Activated gamma-delta T cell treated with Interleukin-2 at 50 U/mL for 16 hours (primary cell): ENCODE measurements at places on chromosomes 1 and 21.

GRCh38 chr1:214271995-214272731 lies 8.8 kb upstream of the SMYD2 start:
- DNase-seq: no peak

- DNase-seq: no peak
Observed at GRCh38 chr1:24711329-24711728, 33.9 kb upstream of the CLIC4 start.

- DNase-seq: no peak
Observed at GRCh38 chr1:170776777-170777176, 112.8 kb downstream of the PRRX1 start.

DNA sequence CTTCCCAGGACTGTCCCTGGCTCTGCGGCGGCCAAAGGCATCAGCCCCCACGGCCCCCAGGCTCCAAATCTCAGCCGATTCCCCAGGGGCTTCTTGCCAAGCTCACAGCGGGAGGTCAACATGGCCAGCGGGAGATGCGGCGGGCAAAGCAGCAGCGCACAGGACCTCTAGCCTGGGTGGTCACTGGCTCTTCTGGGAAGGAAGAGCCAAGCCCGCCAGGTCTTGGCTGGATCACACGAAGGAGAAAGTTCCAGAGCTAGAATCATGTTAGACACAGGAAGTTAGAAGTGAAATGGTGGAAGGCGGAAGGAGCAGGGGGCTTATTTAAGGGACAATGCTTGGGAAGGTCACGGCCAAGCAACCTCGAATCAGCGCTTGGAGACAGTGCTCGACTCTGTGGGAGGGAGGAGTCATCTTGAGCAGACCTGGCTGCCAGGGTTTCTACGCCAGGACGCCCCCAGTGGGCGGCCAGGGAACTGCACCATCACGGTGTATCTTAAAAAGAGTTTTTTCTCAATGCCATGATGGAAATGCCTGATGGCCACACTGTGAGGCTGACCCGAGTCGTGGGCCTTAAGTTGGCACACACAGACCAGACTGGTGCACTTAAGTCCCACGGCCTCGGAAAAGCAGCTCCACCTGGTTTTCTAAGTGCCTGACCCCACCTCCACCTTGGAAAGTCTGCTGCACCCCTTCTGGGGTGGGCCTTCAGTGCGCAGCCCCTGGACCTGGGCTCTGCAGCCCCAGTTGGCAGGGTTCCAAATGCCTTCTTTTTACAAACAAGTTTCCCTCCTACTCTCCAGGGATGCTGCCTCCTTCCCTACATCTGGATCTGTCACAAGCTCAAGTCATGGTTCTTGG lies 29.3 kb downstream of the SLC66A1 start:
- DNase-seq: peak; percentile 63

DNA sequence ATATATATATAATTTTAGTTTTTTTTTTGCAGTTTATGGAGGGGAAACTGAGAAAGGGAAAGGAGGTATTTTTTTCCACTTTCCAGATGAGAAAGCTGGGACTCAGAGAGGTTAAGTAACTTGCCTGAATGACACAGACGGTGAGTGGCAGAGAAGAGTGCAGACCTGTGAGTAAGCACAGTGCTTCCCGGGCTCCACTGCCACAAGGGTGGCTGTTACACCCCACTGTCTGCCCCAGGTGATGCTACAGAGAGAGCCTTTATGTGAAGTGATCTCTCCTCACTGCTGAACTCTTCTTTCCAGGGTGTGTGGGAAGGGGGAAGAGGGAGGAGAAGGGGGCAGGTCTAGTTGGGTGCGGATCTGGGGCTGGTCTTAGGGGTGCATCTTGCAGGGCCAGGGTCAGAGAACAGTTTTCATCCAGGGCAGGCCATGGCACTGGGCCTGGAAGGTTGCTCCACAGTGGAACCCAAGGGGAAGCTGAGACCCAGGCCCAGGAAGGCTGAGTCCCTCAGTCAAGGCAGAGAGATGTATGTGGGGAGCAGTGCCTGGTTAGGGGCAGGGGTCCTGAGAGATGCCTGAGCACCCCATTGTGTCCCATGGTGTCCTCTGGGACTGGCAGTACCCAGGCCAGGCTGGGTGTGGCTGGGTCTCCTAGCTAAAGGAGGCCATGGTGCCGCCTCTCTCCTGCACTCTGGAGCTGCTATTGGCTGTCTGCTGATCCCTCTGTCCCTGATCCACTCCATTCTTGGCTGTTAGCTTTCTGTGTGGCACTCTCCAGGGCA lies 357.5 kb downstream of the PTPRU start:
- DNase-seq: no peak

DNA sequence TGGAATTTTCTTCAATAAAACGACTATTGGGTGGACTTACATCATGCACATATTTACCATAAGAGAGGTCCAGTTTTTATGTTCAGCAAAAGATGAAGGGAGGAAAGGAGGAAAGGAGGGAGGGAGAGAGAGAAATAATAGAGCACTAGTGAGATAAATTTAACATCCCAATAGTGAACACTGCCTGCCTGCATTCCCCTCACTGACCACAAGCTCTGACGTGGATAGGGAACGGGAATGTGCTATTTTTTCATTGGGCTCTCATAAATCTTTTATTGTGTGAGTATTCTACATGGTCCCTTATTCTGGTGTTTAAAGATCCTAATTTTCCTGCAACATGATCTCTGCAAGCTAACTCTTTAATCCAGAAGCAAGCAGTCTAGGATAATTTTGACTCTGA lies 82.1 kb downstream of the TTC3 start:
- no peak for DNase-seq

DNA sequence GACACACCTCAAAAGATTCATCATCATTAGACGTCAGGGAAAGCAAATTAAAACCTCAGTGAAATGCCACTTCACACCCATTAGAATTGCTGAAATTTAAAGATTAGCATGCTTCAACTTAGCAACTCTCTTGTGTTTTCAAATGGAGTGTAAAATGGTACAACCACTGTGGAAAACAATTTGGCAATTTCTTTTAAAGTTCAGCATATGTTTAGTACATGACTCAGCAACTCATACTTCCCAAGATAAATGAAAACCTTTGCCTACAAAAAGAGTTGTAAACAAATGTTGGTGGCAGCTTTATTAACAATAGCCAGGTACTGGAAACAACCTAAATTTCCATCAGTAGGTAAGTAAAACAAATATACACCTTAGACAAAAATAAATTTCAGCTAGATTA lies 42.7 kb downstream of the ST3GAL3 start:
- DNase-seq: no peak

DNA sequence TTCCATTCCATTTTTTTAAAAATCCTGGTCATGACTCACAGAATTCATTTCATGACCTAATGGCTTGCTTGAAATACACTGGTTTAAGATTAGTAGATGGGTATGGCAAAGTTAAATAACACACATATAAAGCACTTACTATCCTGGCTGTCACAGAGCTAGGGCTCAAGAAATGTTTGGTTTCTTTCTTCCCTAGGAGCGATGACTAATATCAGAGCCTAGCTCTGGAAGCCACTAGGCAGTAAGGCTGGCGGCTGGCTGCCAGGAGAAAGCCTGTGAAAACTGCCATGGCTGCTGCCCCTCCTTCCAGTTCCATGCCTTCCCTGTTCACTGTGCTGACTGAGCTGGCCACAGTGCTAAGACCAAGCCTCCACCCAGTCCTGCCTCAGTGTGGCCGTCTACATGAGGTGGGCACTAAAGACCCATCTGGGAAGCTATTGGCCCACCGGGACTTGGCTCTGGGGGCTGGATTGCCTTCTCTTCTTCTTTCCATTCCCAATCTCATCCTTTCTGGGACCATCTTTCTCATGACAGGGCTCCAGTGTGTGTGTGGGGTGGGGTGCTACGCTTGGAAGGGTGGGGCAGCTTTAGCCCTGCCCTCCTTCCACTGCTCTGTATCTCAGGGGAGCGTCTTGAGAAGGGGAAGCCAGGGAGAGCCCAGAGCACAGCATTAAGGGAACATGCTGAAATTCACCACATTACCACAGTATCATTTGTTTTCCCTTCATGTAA lies 10.8 kb upstream of the ASCL5 start:
- no peak for DNase-seq

- DNase-seq: no peak
Observed at GRCh38 chr1:38923607-38924006, 18.0 kb downstream of the RHBDL2 start.

GRCh38 chr1:51649593-51650091 lies 32.8 kb downstream of the OSBPL9 start:
- no peak for DNase-seq

GRCh38 chr1:113283914-113284313 lies 106.4 kb upstream of the MAGI3 start:
- DNase-seq: no peak

GRCh38 chr1:179016706-179017382 lies 8.8 kb upstream of the FAM20B start:
- DNase-seq: no peak

GRCh38 chr1:146029117-146029516 lies 7.6 kb upstream of the HJV start:
- no peak for DNase-seq

- no peak for DNase-seq
Observed at GRCh38 chr1:48061162-48062136, 64.3 kb upstream of the TRABD2B start.

- no peak for DNase-seq
Observed at GRCh38 chr1:87141556-87141955, 187.1 kb upstream of the LMO4 start.

DNA sequence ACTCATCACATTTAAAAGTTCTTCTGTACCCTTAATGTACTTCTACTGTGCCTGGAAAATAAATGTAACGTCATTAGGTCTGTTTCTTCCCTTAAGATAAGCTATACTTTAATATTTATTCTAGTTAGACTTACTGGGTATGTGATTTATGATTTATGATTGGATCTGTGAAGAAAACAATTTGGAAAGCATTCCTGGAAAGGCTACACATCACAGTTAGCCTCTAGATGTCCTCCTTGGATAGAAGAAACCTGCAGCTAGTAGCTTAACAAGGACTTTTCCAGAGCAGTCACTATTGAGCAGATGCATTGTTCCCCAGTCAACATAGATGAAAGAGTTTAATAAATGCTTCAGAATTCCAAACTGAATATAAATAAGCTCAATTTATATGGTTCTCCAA lies 22.2 kb upstream of the ABL2 start:
- no peak for DNase-seq

DNA sequence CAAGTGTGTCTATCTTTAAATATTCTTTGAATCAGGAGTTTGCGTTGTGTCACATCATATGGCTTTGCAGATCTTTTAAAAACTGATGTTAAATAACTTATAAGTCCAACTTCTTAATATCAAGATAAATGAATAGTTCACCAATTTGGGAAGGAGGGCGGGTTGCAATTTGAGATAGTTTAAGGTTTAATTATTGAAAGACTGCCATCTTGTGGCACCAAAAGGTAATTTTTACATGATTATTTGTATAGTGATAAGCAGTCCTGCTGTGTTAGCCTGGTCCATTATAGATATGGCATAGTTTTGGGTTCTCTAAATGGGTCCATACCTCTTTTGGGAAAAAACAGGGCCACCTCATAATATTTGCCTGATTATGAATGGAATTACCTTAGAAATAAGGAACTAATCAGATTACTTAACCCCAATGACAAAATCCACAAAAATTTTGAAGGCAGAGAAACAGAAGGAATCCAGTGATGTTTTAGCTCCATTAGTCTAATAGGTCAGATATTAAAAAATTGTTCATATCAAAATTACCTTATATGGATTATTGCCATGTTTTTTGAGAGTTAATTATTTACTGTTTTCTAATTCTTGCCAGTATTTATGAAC lies 64.3 kb downstream of the PRKAA2 start:
- no peak for DNase-seq

DNA sequence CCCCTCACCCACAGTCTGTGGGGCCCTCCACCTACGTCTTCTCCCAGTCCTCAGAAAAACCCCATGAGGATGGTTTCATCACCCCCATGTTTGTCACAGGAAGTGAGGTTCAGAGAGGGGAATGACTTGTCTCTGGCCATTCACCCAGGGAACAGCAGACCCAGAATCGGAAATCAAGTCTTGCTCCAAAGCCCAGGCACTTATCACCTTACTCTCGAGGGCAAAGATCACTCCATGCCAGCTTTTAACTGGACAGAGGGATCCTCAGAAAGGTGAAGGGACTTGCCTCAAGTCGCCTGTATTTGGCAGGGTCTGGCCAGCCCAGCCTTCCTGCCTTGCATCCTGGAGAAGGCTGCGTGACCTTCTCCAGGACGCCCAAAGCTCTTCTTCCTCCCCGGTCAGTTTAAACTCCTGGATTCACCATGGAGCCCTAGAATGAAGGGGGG lies 57.9 kb upstream of the SSBP3 start:
- DNase-seq: no peak

DNA sequence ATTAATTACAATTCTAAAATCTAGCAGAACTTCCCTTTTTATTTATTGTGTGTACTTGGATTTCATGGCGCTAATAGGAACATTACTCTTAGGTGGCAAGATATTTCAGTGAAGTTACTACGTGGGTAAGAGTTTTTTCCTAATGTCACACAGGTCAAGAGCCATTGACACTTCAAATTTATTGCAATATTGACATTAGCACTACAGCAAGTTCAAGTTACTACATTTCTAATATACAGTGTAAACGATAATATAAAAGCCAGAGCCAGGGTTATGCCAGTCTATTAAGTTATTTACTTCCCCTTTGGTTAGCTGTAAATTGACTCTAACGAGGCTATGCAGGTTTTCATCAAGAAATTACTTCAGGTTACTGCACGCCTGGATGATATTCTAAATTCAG lies 29.7 kb downstream of the CHODL start:
- DNase-seq: no peak

GRCh38 chr1:33137800-33138199 lies 44.0 kb downstream of the TRIM62 start:
- DNase-seq: peak; percentile 34

DNA sequence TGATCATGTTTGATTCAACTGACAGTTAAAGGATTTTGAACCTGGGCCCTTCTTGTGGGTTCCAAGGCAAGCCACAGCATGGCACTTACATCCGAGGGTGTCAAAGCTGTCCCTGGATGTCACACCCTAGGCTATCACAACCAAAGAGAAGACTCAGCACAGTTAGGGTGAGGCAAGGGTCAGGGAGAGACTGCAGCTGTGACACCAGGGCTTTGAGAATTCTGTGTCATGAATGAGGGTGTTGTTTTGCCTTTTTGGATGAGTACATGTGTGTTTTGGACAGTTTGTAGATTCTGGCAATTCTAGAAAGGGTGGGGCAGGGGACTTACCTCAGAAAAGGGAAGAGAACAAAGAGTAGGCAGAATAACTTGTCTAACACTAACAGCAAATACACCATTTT lies 37.8 kb upstream of the ZNF326 start:
- peak; percentile 22 for DNase-seq

DNA sequence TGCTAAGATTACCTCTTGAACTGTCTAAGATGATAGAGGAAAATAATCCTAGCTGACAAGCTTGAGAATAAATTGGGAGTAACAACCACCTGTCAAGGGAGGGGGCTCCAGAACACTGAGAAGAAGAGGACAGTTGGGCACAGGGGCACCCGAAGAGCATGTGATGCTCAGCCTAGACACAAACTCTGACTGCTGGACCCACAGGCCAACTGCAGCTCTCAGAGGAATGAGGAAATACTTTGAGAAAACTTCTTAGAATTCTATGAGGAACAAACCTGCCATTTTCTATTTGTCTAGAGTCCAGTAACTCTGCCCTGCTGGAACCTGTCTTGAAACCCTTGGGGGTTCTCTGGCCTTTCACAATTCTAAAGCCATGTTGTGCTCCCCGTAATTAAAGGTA lies 124.1 kb upstream of the KCNK2 start:
- no peak for DNase-seq
